ENCODE measurements at places on chromosomes 1 and 21. TPM values are rescaled to one million over a fixed set of nuclear protein-coding genes. Genes with fewer than 3 reads are reported as not detected.
A peak's percentile ranks its signal among the peaks of the same experiment; 100 is the strongest.

GRCh38 chr1:236904892-236905741 lies 99.1 kb downstream of the MT1HL1 start:
- no peak for DNase-seq

GRCh38 chr1:193131266-193131860 lies 9.5 kb downstream of the CDC73 start:
- no peak for DNase-seq

DNA sequence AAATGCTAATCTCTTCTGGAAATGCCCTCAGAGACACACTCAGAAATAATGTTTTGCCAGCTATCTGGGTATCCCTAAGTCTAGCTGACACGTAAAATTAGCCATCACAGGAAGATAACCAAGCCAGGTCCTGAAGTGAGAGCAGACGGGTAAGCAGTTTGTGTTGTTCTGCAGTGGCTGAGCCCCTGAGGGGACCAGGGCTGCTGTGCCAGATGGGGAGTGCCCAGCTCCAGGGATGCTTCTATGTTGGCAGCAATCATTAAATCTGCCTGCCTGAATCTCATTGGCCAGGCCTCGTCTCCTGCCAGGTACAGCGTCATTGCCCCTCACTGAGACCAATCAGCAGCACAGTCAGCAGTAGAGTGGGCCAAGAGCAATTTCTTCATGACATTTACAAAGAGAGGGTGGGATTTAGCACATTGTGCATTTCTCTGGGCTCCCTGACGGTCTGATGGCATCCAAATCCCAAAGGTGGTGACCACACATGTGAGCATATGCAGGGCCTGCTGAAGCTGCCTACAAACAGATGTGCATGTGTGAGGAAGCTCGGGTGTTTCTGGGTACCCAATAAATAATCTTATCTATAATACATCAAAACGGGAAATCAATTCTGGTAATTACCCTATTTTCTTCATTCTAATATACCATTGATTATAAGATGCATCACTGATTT lies 58.7 kb upstream of the LRRN2 start:
- DNase-seq, result no peak

DNA sequence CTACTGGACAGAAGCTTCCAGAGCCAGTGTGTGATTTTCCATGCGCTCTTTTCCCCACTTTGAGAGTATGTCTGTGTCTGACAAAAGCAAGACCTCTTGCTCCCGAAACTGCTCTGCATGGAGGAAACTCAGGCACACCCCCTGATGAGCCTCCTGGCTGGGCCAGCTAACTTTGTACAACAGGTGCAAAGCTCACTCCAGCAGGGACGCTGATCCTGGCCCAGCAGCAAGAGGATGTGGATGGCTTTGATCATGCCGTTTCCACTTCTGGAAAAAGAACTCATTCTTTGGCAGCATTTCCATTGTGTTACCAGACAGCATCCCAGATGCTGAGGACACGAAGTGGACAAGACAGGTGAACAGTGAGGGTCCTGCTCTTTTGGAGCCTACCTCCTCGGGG lies 103.1 kb downstream of the TLR5 start:
- DNase-seq, result no peak

DNA sequence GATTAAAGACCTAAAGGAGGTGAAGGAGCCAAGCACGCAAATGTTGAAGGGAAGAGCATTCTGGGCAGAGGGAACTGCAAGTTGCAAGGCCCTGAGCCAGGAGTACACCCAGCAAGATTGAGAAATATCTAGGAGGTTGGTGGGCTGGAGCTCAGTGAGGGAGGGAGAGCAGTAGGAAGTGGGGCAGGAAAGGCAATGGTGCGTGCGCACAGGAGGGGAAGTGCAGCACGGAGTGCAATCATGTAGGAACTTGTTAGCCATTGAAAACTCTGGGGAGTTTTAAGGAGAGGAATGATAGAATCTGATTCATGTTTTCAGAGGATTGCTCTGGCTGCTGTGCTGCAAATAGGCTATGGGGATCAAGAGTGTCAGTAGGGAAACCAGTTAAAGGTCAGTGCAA lies 13.2 kb upstream of the IGSF3 start:
- DNase-seq, result no peak

- no peak for DNase-seq
Observed at GRCh38 chr1:31652891-31653499, 8.3 kb upstream of the PEF1 start.

- no peak for DNase-seq
Observed at GRCh38 chr1:91689641-91690481, 189.2 kb downstream of the CDC7 start.

DNA sequence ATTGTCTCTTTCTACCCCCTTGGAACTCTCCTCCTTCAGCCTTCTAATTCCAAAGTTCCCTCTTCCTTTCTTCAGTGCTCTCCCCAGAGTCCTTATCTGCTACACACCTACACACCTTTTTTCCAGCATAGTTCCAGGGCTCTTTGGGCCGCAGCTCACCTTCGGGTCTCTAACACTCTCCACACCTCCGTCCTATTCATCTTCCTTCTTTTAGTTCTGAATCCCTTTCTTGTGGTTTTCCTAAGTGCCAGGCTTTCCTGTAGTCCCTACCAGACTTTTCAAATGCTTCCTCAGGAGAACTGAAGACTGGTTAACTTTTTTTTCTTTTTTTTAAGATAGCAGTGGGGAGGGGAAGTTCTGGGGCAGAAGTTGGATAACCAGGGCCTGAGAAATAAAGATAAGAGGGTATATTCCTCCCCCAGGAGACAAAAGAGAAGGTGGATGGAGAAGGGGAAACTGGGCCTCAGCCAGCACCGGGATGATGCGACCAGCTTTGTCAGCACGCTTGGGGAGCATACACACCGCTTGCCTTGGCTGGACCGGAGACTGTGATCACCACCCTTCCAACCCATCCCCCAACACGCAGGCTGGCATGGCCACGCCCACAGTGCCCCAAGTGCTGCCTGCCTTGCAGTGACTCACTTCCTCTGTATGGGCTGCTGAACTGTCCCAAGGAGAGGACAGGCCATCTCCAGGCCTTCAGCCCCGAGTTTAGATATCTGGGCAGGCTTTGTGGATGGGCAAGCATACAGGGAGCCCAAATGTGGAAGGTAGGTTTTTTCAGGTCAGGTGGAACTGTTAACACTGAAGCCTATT lies 2.5 kb upstream of the CERS2 start:
- peak; percentile 45 for DNase-seq

DNA sequence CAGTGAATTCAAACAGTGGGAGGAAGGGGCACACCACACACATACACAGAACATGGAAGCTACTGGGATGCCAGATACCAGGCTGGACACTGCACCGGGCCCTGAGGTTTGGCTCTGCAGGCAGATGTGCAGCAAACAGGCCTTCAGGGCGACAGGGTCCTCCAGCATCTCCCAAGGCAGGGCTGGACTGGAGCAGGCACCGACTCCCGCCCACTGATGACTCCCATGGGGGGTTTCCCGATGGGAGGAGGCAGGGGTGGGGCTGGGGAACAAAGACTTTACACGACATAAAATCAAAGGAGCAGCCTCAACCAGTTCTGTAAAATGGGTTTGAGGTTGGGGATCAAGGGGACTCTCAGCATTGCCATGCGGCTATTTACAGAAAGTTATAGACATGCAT lies 118.1 kb downstream of the SYT2 start:
- DNase-seq, result no peak

DNA sequence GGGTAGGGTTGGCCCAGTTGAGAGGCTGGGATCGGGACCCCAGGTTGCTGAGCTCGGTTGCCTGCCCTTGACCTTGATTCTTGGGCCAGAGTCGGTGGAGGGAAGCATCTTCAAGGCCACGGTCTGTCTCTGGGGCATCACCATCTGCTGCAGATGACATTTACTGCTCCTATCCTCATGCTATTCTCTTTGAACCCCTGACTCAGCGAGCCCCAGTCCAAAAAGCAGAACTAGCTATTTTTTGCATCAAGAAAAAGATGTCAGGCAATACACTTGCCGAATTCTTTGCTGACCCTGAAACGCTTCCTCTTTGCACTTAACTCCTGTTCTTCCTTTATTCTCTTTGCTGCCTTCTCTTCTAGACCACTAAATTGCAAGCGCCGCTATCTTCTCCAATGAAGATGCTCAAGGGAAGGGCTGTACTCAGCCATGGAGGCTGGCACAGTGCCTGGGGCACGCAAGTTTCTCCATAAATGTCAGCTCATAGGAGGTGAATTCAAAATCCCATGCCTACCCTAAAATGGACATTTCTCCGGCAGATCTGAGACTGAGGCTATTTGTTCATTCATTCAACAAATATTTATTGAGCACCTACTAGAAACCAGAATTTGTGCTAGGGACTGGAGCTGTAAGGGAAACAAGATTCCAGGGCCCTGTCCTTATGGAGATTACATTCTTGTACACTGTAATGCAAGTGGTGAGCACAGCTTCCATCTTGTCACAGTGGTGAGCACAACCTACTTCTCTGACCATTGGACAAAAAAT lies 20.5 kb upstream of the CAPZB start:
- DNase-seq, result no peak

GRCh38 chr1:23809751-23810171 lies 9.2 kb upstream of the GALE start:
- DNase-seq, result peak; percentile 75

GRCh38 chr1:11342621-11343032 lies 69.6 kb downstream of the UBIAD1 start:
- DNase-seq, result no peak

GRCh38 chr1:66954208-66954607 lies 29.4 kb downstream of the MIER1 start:
- no peak for DNase-seq

DNA sequence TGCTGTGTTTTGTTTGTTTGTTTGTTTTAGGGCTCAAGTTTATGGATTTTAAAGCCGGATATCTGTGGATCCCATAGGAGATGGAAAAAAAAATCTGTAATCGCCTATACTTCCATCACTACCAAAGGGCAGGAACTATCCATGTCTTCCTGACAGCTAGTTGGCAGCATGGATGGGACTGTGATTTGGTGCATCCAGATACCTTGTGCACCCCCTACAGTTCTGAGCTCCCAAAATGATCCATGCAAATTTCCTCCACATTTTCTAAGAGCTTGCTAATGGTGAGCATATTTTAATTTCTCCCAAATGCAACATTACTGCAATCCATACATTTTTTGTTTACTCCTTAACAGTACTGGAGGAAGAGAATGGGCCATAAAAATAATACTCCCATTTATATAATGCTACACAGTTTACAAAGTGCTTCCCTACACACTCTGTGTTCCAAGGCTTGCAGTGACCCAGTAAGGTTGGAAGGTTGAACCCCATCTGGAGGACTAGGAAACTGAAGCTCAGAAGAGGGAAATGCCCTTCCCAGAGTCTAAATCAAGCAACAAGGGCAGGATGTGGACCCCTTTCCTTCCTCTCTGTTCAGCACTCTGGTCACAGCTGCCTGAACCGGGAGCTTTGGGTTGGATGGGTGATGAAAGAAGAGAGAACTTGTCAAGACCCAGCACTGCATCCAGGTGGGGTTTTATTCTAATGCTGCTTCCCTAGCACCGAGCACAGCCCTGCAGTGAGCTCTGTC lies 48.0 kb downstream of the CAPN8 start:
- DNase-seq, result no peak

DNA sequence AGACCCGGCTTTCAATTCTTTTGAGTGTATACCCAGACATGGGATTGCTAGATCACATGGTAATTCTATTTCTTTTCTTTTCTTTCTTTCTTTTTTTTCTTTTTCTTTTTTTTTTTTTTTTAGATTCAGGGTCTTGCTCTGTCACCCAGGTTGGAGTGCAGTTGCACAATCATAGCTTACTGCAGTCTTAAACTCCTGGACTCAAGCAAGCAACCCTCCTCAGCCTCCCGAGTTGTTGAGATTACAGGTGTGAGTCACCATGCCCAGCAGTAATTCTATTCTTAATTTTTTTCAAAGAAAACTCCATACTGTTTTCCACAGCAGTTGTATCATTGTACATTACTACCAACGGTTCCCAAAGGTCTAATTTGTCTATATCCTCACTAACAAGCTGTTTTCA lies 13.5 kb upstream of the RNF186 start:
- DNase-seq, result no peak

GRCh38 chr1:14728516-14728915 lies 130.0 kb downstream of the KAZN start:
- DNase-seq, result no peak

GRCh38 chr1:179476484-179476883 lies 99.3 kb downstream of the NPHS2 start:
- DNase-seq, result no peak

GRCh38 chr21:45436351-45437065 lies 31.5 kb downstream of the COL18A1 start:
- DNase-seq, result no peak

DNA sequence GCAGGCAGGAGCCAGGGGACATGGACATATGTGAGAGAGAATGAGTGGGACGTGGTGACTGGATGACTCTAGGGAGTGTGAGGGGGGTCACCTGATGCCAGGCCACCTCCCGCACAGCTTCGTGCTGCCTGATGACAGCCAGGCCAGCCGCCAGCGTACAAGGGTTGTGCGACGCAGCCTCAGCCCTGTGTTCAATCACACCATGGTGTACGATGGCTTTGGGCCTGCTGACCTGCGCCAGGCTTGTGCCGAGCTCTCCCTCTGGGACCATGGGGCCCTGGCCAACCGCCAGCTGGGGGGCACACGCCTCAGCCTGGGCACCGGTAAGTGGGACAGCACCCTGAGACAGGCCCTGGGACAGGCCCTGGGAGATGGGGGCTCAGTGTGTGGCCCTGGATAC lies 11.3 kb downstream of the SYTL1 start:
- DNase-seq, result no peak

DNA sequence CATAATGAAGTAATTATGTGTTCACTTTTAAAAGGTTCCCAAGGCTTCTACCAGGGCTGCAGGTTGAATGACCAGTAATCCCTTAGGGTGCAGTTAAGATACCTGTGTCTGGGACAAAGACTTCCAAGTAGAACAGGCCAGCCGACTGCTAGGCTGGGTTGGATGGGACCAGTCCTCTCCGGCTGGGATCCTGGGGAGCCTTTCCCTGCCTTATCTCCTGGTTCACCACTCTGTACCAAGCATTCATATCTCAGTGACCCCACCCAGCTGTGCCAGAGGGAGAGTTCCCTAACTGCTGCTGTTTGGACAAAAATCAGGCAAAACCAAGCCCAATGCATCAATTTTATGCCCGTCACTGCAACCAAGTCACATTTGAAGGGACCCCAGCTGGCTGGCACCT lies 116.2 kb upstream of the ATP1A1 start:
- no peak for DNase-seq

DNA sequence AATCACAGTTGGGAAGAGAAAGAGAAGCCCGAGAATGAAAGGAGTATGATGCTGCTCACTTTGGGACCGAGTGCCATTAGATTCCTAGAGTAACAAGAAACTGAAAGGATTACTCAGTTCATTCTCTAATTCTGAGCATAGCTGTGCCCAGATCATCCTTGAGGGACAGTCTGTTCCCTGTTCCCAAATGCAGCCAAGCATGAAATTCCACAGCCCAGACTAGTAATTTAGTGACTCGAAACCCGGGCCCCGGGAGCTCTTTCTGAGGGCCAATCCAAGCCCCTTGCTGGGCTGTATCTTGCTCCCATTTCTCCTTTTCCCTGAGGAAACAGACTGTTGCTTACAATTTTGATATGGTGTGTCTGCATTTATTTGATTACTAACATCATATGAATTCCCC lies 30.0 kb upstream of the ETS2 start:
- DNase-seq, result no peak

The TSSK3 gene
- 1.1 TPM for total RNA-seq

The GATAD2B gene
- total RNA-seq, result 70.0 TPM

The GIPC2 gene
- 0.09 TPM for total RNA-seq

The RGS13 gene
- not detected for total RNA-seq

The ADORA3 gene
- not detected for total RNA-seq

The UTP25 gene
- 18.7 TPM for total RNA-seq

The NBPF4 gene
- 0.97 TPM for total RNA-seq

The HCN3 gene
- total RNA-seq, result 4.8 TPM

All from activated T-helper 2 cell treated with anti-CD3 and anti-CD28 coated beads, Interferon-gamma antibody, Interleukin-2, Interleukin-4, amounts not matched to agents 10 μg/mL and 5 μg/mL and 100 μg/mL, durations not matched to agents 14 hours and 24 hours and 36 hours (primary cell).